NCI-H748 treated with DMSO at 0.1 percent for 48 hours (cell line): ENCODE measurements at places on chromosomes 2 and 18.

- DNase-seq, result no peak
Measured at GRCh38 chr2:217890445-217890844, 112.3 kb downstream of the TNS1 start.

- no peak for DNase-seq
Measured at GRCh38 chr2:186101616-186102015, 363.0 kb downstream of the FSIP2 start.

DNA sequence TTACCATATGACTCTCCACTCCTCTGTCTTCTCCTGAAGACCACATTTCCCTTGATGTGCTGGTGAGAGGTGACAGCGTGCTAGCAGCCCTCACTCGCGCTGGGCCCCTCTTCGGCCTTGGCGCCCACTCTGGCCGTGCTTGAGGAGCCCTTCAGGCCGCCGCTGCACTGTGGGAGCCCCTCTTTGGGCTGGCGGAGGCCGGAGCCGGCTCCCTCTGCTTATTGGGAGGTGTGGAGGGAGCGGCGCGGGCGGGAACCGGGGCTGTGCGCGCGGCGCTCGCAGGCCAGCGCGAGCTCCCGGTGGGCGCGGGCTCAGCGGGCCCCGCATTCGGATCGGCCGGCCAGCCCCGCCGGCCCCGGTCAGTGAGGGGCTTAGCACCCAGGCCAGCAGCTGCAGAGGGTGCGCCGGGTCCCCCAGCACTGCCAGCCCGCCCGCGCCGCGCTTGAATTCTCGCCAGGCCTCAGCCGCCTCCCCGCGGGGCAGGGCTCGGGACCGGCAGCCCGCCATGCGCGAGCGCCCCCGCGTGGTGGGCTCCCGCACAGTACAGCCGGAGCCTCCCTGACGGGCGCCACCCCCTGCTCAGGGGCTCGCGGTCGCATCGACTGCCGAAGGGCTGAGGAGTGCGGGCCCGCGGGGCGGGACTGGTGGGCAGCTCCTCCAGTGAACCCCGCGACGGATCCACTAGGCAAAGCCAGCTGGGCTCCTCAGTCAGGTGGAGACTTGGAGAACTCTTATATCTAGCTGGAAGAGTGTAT is 246.6 kb upstream of the REG3G start:
- DNase-seq, result no peak

DNA sequence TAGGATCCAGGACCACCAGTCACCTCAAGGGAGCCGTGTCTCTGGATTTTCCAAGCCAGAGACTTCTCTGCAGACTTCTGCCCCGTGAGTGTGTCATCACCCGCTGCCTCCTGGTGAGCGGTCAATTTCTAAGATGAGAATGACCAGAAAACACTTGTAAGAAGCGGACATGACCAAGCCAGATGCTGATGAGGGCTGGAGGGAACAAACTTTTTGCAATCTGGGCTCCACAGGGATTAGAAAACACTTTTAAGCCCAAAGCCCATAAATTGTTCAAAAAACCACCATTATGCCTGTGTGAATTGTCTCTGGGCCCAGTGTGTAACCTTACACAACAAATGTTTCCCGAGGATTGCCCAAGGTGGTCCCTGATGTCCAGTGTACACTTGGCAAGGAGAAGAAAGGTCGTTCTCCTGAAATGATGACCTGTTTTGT is 5.3 kb upstream of the NPPC start:
- no peak for DNase-seq

- no peak for DNase-seq
Measured at GRCh38 chr2:241069821-241070281, 32.2 kb downstream of the MTERF4 start.

- no peak for DNase-seq
Measured at GRCh38 chr2:189203177-189203799, 23.7 kb upstream of the COL5A2 start.

DNA sequence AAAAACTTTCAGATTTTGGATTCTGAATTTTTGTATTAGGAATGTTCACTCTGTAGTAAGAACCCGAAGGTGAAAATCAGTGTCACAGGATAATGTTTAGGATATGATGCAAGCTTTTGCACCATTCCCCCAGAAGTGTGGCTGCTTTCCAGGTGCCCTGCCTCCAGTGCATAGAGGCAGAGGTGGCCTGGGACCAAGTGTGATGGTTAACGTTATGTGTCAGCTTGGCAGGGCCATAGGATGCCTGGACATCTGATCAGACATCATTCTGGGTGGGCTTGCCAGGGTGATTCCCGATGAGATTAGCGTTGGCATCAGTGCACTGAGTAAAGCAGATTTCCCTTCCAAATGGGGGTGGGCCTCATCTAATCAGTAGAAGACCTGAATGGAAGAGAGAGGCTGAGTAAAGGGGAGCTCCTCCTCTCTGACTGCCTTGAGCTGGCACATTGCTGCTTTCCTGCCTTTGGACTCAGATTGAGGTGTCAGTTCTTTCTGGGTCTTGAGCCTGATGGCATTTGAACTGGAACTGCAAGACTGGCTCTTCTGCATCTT is 177.4 kb upstream of the HS6ST1 start:
- no peak for DNase-seq

DNA sequence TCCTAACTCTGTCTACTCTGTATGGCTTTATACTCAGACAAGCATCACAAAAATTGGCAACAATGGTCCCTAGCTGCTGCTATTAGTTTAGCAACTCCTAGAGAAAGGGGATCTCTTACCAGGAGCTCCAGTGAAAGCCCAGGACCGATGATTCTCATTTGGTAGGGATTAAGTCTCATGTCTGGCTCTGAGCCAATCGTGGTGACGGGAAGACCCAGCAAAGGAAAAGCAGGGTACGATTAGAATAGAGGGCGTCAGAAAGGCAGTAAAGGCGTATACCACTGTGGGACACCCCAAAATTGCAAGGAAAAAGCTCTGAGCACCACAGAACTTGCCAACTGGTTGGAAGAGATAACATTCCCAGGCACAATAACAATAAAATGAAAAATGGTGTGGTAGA is 129.5 kb downstream of the MTCL1 start:
- DNase-seq, result no peak

- no peak for DNase-seq
Measured at GRCh38 chr2:193824474-193824873, 1629.7 kb upstream of the TMEFF2 start.

DNA sequence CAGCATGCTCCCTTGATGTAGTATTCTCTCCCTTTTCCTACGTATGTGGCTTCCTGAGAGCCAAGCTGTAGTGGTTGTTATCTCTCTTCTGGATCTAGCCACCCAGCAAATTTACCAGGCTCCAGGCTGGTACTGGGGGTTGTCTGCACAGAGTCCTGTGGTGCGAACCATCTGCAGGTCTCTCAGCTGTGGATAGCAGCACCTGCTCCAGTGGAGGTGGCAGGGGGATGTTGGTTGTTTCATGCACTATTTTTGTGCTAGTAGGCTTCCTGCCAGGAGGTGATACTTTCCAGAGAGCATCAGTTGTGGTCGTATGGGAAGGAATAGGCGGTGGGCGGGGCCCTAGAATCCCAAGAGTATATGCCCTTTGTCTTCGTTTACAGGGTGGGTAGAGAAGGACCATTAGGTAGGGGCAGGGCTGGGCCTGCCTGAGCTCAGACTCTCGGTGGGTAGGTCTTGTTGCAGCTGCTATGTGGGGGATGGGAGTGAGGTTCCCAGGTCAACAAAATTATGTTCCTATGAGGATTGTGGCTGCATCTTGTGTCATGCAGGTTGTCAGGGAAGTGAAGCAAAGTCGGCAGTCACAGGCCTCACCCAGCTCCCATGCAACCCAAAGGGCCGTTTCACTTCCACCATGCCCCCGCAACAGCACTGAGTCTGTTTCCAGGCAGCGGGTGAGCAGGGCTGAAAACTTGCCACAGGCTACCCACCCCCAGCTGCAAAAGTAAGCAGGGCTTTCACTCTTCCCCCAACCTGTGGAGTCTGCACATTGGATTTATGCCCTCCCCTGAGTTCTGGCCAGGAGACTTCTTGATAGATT is 1139.5 kb downstream of the BCL11A start:
- DNase-seq, result peak; percentile 43

DNA sequence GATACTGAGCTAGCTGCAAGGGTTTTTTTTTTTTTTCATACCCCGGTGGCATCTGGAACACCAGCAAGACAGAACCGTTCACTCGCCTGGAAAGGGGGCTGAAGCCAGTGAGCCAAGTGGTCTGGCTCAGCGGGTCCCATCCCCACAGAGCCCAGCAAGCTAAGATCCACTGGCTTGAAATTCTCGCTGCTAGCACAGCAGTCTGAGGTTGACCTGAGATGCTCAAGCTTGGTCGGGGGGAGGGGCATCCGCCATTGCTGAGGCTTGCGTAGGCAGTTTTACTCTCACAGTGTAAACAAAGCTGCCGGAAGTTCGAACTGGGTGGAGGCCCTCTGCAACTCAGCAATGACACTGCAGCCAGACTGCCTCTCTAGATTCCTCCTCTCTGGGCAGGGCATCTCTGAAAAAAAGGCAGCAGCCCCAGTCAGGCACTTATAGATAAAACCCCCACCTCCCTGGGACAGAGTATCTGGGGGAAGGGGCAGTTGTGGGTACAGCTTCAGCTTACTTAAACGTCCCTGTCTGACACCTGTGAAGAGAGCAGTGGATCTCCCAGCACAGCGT is 5.1 kb upstream of the MIB1 start:
- DNase-seq, result peak; percentile 40
